ENCODE measurements at places on chromosomes 2 and 18.

GRCh38 chr18:2207294-2207693 lies 364.0 kb downstream of the METTL4 start:
- no peak for DNase-seq

DNA sequence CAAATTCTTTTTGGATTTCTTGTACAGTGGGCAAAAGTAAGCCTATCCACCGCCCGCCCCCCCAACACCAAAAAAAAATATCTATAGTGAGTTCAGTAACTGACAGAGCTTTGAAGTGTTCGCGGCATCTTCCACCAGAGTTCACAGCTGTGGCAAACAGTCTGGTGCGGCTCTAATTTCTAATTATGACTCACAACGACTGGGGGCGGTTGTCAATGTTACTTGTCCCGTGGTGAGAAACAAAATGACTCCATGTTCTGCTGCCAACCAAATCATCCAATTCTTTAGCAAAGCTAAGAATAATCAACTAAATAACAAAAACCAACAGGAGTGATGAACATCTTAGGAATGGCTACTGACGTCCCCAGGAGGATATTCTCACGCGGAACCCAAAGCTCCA lies 392.5 kb upstream of the SALL3 start:
- no peak for DNase-seq

DNA sequence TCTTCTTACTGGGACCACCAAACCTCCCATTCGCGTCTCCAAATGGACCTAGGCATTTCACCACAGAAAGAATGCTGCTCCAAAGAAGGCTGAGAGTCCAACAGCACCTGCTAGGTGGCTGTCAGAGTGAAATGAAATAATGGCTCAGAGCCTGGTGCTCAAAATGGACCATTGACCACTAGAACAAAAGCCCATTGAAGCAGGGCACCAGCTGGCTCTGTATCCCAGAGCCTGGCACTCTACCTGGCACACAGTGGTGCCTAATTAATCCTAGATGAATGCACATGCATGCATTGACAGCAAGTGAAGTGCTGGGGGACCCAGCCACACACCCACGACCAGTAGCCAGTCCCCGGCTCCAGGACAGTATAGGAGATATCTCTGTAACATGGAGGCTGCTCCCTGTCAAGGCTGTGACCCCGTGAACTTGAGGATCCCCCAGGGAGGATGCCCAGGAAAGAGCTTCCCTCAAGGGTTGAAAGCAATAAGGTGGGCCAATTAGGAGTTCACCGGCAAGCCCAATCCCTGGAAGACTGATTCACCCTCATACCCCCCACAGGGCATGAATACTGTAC lies 261.3 kb downstream of the TNS1 start:
- no peak for DNase-seq

- DNase-seq = no peak
Observed at GRCh38 chr2:240688553-240688919, 3.1 kb upstream of the AQP12A start.

DNA sequence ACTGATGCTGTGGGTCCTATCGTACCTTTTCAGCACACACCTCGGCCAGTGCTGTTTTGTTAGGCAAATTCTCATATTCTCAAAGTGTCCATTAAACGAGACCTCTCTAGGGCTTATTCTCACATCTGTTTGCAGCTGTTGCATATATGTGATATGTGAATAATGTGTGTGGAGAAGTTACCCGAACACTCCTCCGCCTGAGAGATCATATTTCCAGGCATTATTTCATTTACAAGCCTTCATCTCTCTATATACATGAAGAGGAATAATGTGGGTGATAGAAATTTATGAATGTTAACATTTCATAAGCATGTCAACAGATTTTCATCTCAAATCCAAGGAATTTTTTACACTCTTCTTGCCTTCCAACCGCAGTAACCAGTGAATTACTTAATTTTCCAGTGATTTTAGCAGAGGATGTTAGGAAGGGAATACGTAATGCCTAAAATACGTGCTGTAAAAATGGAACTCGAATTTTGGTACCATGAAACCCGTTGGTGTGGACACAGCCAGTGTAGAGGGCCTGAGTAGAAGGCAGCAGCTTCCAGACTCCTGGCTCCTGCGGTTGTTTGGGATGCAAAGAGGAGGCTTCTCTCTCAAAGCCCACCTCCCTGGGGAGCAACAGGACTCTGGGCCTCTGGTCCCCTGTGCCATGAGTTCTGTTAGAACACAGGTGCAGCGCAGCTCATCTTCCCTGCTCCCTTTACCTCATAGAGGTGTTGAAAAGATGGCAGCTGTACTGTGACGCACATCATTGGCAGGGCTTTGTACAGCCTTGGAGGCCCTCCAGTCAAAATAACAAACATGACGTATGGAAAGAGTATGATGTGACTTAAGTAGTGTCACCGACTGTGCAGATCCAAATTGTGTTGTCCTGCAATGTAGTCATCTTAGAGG lies 280.1 kb downstream of the NEDD4L start:
- no peak for DNase-seq

DNA sequence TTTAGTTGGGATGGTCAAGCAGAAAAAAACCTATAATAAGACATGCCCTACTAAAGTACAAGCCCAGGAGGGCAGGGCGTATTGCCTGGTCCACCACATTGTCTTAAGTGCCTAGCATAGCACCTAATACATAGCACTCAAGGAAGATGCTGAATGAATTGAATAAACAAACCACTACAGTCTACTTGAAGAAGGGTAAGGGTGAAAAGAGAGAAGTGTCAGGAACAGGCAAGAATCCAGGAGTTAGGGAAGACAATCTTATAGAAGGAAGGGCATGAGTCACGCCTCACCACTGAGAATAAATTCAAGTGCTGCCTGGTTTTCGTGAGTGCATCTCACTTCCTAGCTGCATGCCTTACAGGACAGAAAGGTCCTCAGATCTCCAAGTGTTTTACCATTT lies 13.9 kb downstream of the SLC19A3 start:
- DNase-seq = no peak

- no peak for DNase-seq
Observed at GRCh38 chr18:6401687-6402086, 13.0 kb downstream of the L3MBTL4 start.

- no peak for DNase-seq
Observed at GRCh38 chr2:70960833-70961647, 17.4 kb upstream of the ANKRD53 start.

GRCh38 chr18:26335571-26336487 lies 109.6 kb downstream of the TAF4B start:
- DNase-seq = no peak

GRCh38 chr2:40360652-40361051 lies 91.2 kb downstream of the SLC8A1 start:
- no peak for DNase-seq

DNA sequence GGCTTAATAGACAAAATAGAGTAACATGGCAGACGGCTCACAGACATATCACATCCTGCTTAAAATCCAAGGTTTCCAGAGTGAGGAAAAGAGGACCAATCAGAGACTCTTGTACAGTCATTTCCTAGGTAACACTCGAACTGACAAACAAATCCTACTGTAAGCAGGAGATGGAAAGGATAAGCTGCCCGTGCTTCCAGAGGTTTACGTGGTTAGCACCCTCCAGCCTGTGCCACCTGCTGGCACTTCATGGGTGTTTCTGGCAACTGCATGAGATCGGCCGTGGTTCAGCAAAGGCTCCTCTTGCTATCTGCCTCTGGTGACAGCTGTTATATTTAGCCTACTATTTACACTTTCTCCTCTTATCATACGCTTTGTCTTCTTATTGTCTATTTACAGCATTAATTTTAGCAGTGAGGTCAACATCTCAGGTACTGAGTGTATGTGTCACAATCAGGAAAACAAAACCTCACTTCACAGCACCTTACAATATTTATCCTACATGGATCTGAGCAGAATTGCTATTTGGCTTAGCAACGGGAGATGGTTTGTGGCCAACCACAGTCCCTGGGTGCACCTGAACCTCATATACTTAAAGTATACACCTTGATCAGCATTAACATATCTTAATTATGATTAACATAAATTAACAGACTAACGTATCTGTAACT lies 226.9 kb downstream of the TMEM163 start:
- DNase-seq = no peak

GRCh38 chr18:24974431-24974830 lies 377.5 kb downstream of the ZNF521 start:
- no peak for DNase-seq

DNA sequence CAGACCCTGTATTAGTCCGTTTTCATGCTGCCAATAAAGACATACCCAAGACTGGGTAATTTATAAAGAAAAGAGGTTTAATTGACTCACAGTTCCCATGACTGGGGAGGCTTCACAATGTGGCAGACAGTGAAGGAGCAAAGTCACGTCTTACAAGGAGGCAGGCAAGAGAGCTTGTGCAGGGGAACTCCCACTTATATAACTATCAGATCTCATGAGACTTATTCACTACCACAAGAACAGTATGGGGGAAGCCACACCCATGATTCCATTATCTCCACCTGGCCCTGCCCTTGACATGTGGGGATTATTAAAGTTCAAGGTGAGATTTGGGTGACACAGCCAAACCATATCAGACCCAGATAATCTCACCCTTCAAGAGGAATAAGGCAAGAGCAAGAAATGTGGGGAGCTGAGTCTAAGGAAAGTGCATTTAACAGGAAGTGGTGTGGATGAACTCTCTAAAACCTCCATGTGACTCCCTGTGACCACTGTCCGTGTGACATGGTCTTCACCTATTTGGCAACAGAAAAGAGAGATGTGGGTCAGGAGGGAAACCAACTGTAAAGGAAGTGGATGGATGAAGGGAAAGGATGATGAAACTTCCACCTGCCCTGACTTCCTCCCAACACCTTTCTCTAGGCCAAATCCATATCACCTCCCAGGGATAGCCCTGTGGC lies 110.6 kb downstream of the ATL2 start:
- DNase-seq = no peak

DNA sequence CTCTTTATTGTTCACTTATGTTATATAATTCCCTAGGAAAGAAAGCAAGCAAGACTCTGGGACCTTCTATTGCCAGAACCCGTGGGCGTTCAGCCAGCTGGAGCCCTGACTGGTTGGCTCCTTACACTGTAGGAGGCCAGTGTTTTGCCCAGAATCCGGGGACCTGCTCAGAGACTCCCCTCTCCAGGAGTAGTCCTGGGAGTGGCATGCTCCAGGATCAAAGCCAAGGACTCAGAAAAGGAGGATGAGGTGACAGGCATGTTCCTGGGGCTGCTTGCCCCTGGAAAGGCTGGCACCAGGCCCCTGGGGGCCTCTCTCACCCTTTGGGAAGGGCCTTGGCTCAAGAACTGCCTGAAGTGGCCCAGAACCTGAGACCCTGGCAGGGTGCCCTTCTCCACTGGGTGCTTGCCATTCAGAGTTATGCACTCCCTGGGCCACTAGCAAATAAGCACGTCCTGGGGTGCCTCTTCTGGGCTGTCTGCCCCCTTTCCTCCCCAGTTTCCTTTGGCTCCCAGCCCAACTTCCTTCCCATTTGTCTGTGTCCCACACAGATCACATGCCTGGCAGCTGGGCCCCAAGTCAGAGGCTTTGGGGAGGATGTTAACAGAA lies 19.6 kb upstream of the KIF3C start:
- DNase-seq = no peak

DNA sequence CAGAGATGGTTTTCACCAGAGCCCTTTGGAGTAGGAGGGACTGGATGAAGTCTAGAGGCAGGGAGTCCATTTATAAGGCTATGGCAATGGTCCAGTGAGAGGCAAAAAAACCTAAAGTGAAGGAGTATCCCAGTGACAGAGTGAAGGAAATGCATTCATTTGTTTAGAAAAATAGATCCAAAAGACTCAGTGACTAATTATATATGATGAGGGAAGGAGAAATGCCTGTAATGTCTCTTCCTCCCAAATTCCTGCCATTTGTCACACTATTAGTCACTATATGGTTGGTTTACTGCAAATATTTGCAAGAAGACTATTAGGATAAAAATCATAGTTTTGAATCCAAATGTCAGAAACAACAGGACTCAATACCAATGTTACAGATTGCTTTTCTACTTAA lies 104.2 kb downstream of the ZNF521 start:
- no peak for DNase-seq

GRCh38 chr2:56754066-56754615 lies 570.4 kb downstream of the CCDC85A start:
- DNase-seq = no peak

- no peak for DNase-seq
Observed at GRCh38 chr2:86616502-86616901, 7.2 kb downstream of the RNF103 start.

- no peak for DNase-seq
Observed at GRCh38 chr2:161381546-161381945, 34.6 kb upstream of the TBR1 start.

- no peak for DNase-seq
Observed at GRCh38 chr2:310994-311393, 23.1 kb upstream of the ALKAL2 start.

DNA sequence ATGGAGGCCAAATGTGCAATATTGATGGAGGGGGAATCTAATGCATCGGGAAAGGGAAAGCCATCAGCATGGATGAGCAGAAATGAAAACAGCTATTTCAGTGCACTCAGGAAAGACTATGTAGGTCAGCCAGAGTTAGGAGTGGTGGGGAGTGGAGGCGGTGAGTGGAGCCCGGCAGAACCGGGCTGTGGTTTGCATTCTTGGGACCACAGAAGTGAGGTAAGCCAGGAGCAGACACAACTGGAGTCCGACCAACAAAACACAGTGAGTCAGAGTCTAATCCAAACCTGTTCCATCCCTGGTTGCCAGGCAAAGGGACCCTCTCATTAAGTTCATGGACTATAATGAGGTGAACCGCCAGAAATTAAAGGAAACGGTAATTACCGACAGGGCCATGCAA lies 61.1 kb upstream of the RAB12 start:
- DNase-seq = no peak

DNA sequence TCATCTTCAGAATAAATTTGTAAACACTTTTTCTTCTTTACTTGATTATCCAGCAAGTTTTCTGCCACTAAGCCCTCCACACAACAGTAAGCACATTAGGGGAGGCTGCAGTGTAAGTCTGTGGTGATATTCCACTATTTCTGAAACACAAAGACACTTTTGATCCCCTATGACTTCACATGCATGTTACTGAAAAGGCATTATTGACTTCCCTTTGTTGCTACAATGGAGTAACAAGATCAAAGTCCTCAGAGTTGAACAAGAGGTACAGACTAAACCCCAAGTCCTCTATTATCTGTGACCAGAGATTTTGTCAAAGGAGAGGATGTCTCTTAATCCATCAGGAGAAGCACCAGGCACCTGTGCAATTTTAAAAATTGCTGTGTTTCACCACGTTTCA lies 157.9 kb downstream of the CD226 start:
- DNase-seq = no peak

- no peak for DNase-seq
Observed at GRCh38 chr2:231297108-231297908, 98.2 kb upstream of the B3GNT7 start.

GRCh38 chr2:11411244-11411643 lies 54.7 kb downstream of the E2F6 start:
- no peak for DNase-seq
